Hippocampal formation (tissue), 2 donors: ENCODE measurements at places on chromosomes 16 and 17.
A peak's percentile ranks its signal among the peaks of the same experiment; 100 is the strongest.

DNA sequence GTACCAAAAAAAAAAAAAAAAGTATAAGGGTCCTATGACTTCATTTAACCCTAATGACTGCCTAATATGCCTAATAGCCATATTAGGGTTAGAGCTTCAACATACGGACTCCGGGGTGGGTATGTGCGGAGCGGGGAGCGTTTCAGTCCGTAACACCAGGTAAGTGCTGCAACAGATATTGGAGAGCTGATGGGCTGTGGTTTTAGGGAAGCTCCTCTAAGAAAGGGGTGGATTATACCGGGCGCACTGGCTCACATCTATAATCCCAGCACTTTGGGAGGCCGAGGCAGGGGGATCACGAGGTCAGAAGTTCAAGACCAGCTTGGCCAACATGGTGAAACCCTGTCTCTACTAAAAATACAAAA lies 1.9 kb upstream of the ZC3H7A start:
- no peak for DNase-seq

DNA sequence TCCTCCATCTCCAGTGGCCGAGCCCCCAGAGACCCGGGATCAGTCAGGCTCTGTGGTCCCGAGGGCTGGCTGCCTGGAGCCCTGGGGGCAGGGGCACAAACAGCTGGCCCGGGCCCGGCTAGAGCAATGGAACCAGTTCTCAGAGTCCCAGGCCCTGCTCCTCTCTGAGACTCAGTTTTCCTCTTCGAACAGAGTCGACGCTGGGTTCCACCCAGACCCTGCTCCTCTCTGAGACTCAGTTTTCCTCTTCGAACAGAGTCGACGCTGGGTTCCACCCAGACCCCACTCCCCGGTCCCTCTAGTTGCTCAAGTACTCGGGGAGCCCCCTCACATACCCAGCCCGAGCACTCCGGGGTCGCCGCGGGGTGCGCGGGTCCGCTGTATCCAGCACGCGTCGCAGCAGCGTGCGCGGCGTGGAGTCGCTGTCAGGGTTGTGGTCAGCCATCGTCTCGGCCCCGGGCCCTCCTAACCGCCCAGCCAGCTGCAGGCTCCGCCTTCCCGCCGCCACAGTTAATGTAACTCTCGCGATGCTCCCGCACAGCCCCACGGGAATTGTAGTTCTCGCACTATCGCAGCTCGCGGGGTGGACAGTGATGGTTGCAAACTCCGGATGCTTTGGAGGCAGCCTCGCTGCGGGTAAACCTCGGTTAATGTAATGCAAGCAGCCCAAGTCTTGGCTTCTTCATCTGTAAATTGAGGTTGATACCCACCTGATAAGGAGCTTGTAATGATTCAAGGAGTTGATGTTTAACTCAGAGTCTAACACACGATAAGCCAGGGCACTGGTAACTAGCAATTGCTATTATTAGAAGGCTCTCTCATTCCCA lies 8.5 kb upstream of the THAP11 start:
- DNase-seq = peak; percentile 84

DNA sequence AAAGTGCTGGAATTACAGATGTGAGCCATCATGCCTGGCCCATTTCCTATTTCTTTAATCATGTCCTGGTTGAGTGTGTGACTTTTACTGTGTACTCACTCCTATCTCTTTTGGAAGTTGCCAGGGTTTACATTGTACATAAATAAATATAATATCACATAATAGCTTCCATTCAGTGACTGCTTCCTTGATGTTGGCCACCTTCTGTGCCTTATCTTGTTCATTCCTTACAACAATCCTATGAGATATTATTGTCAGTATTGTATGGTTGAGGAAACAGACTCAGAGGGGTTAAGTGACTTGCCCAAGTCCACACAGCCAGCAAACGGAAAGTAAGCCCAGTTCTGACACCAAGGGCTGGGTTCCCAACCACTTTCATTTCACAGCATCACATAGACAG lies 16.9 kb downstream of the TMC5 start:
- DNase-seq = no peak

- peak; percentile 37 for DNase-seq
Observed at GRCh38 chr17:17567631-17568030, 23.9 kb downstream of the PEMT start.

GRCh38 chr17:57357830-57358430 lies 101.6 kb downstream of the MSI2 start:
- DNase-seq = no peak

DNA sequence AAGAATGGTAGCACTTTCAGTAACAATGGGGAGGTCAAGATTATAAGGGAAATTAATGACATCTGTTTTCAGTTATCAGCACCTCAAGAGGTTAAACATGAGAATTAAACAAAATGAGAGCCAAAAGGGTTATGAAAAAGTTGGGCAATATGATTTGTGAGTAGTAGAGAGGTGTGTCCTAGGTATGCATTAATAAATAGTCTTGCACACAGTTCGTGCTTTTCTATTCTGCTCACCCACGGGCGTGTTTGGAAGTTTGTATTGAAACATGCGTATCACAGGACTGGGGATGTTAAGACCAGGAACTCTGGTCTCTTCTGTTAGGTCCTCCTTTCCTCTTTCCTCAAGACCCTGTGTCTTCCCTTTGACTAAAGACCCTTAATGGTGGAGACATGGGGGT lies 6.0 kb downstream of the BPTF start:
- no peak for DNase-seq

DNA sequence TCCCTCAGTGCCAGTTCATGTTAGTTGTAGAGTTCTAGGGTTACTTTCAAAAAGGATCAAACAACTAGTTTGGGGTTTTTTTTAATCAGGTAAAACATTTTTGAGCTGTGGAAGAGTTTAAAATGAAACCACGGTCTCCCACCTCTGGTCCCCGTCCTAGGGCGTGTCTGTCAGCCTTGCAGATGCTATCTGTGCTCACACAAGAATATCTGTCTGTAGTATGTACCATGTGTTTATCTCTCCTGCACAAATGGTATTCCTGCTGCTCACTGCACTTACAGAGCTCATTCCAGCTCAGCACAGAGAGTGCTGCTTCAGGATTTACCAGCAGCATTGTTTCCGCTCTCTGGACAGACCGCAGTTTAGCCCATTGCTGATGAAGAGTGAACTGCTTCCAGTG lies 38.9 kb downstream of the UBN1 start:
- DNase-seq = no peak

DNA sequence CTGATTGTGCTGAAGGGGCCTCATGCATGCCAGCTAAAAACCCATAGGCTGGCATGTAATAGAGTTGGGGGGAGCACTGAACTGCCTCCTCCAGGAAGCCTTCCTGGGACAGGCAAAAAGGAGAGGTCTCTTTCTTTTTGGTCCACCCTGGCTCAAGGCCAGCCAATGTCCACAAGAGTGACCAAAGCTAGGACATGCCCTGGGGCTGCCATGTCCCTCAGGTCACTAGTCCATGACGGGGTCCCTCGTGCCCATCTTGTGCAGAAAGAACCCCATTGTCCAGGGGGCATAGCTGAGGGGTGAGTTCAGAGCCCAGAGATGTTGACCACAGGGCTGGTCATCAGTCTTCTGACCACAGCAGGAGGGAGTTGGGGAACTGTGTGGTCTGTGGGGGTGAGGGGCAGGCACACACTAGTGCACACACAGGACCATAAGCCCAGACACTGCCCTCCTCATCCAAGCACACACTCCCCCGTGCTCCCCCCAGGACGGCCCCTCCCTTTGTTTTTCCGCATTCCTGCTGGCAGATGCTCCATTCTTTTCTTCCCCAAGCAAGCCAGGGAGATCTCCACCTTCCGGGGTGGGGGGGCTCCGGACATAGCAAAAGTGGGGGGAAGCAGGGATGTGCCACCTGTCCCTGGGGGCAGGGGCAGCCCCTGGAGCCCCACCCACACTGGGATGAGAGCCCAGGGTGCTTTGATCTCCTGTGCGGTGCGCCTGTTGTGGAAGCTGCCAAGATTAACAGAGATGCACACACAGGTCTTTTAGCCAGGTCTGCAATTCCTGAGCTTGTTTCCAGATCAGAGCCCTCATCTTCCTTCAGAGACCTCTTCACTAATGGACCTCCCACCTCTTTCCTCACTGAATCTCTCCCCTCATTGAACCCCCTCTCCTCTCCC lies 25.2 kb upstream of the PHB1 start:
- no peak for DNase-seq

GRCh38 chr16:23401139-23401538 lies 51.9 kb downstream of the COG7 start:
- DNase-seq = no peak

GRCh38 chr16:83137894-83138293 lies 511.1 kb downstream of the CDH13 start:
- DNase-seq = no peak

- no peak for DNase-seq
Observed at GRCh38 chr17:50961282-50962220, 95.4 kb upstream of the TOB1 start.

- DNase-seq = no peak
Observed at GRCh38 chr17:17971431-17972125, 622 bp downstream of the TOM1L2 start.

GRCh38 chr16:26598061-26598460 lies 468.7 kb upstream of the C16orf82 start:
- no peak for DNase-seq

- DNase-seq = no peak
Observed at GRCh38 chr16:51255349-51255972, 104.4 kb upstream of the SALL1 start.

GRCh38 chr16:69538808-69539207 lies 27.0 kb upstream of the NFAT5 start:
- no peak for DNase-seq

DNA sequence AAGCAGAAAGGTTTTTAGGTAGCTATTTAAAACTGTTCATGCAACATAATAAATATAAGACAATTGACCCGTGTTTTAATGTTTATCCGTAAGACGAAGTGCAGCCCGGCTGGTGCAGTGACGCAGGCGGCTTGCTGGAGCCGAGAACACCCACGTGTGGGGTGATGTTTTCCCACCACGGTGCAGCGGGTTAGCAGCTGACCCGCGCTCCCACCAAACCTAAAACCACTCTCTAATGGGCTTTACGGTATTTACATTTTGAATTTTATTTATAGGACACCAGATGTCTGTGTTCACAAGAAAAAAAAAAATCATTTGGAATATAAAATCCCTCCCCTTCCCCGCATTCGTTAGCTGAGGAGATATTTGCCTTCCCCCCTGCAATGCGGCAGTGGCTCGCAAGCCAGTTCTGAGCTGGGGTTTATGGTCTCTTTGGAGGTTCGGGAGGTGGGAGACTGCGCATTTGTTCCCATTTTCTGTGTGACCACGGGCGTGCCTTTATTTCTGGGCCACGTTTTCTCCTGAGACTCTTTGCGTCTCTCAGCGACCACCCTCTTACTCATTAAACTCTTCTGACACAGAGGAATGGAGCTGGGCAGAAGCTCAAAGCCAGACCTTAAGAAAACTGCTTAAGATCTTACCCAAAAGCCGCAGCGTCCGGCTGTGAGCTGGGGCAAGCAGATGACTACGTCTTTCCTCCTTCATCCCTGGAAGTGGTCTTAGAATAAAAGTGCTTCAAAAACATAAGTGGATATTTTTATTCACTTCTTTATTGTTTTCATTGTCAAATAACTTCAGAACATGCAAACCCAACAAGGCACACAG lies 301.1 kb downstream of the IRF8 start:
- no peak for DNase-seq

DNA sequence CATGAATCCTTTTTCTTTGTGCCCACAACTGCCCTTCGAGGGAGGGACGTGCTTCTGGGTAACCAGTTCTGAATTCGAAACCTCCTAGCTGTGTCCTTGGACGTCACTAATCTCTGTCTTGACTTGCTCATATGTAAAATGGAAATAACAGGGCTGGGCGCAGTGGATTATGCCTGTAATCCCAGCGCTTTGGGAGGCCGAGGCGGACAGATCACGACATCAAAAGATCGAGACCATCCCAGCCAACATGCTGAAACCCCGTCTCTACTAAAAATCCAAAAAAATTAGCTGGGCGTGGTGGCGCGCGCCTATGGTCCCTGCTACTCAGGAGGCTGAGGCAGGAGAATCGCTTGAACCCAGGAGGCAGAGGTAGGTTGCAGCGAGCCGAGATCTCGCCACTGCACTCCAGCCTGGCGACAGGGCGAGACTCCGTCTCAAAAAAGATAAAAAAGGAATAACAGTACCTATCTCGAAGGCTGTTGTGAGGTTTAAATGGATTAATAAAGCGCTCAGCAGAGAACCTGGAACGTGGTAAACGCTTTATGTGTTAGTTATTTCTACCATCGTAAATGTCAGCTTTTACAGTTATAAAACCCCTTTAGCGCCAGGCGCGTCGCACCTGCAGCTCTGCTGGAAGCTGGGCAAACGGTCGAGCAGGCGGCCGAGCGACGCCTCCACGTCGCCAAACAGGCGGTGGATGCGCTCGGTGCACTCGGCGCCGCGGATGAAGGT lies 641 bp downstream of the COG8 start:
- no peak for DNase-seq

DNA sequence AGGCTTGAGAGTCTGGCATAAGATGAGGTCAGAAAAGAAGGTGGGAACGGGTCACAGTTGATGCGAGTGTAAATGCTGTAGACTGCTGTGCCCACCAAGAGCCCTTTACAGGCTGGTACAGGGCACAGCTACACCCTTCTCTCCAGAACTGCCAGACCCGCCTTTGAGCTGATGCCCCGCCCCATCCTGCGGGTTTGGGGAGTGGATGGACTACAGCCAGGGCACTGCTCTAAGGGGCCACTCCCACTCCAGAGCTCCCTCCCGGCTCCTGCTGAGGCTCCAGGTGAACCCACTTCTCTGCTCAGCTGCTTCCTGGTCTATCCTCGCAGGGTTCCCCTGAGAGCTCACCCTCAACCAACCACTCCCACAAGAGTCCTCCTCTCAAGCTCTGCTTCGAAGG lies 12.3 kb downstream of the MEIOB start:
- no peak for DNase-seq

- DNase-seq = no peak
Observed at GRCh38 chr16:31331807-31332301, 23.1 kb upstream of the ITGAX start.

GRCh38 chr16:11105038-11105903 lies 150.7 kb downstream of the SOCS1 start:
- DNase-seq = peak; percentile 27
